ENCODE measurements at places on chromosomes 12 and 14.

- peak; percentile 73 for DNase-seq
Observed at GRCh38 chr12:26833743-26834490, 923 bp upstream of the ITPR2 start.

DNA sequence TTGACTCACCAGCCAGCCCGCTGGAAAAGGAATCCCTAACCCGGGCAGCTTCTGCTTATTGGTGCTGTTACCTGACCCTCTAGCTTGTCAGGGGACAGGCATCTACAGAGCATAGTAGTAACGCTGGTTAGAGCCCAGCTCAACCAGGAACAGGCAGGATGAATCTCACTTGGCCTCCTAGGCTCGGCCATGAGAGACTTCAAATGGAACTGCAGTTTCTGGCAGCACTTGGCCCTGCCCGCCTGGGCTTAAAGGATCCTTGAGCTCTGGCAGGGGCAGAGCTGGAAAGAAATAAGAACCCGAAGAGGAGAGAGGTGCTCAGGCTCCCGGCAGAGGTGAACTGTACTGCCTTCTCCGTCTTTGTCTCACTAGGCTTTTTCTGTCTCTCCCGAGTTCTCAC is 2.3 kb upstream of the LHX5 start:
- DNase-seq: no peak

GRCh38 chr12:52532636-52533035 is 12.4 kb upstream of the KRT5 start:
- no peak for DNase-seq

- no peak for DNase-seq
Observed at GRCh38 chr12:27769142-27769673, 10.8 kb upstream of the KLHL42 start.

DNA sequence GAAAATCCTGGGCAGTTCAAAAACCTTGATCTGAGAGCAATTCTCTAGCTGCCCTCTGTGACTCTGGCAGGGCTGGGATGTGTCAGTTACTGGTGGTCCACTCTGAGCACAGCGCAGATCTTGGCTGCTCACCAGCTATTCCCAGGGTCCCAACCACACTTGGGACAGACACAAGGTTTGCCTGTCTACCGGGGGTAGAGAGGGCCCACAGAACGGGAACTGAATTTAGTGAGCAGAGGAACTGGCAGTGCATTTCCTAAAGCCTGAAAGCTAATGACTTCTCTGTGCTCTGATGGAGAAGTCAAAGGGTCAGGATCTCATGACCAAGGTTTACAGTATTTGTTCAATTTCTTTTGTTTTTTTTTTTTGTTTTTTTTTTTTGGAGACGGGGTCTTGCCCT is 2.6 kb downstream of the PDE6H start:
- DNase-seq: no peak

- DNase-seq: no peak
Observed at GRCh38 chr12:51961834-51962233, 10.3 kb downstream of the ACVR1B start.

GRCh38 chr12:121947981-121948380 is 29.6 kb downstream of the CFAP251 start:
- DNase-seq: no peak

GRCh38 chr14:77988096-77988870 is 181.9 kb upstream of the NRXN3 start:
- DNase-seq: no peak
